GOT3 (cell line): ENCODE measurements at places on chromosomes 7 and 10.

GRCh38 chr7:102244601-102245000, 42.1 kb upstream of the SH2B2 start:
- no peak for DNase-seq

GRCh38 chr10:23291551-23292334, 52.9 kb downstream of the C10orf67 start:
- DNase-seq, result no peak

DNA sequence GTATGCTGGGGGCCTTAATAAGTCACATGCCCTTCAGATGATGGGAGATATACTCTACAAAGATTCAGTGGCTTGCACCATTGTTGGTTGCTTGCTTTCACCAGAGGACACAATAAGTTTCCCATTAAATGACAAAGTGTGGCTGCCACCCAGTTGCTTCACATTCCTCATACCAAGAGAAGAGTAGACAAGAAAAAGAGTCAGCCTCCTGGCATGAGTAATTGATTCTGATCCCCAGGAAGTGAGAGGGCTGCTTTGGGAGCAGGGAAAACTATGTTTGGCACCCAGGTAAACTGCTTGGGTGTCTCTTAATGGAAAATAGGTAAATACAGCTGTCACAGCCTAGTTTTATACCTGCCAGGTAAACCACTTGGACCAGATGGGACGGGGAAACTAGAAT, 66.7 kb upstream of the IL6 start:
- no peak for DNase-seq

DNA sequence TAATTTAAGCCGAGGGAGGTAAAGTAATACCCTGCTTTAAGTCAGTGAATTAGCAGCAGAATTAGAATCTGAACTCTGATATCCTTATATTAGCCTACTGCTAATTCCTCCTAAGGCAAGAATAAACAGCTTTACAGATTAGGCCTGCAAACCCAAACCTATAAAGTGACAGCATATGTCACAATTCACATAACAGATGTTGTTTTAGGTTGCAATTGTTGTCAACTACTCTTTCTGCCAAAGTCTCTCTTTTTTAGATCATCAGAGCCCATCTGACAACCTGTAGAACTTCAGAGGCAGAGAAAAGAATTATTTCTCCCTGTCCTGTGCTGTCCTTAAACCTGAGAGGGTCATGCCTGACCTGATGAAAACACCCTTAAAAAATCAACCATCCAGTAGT, 167.2 kb downstream of the PRKG1 start:
- DNase-seq, result no peak

GRCh38 chr7:133452577-133452976, 199.7 kb downstream of the EXOC4 start:
- no peak for DNase-seq
